ENCODE measurements at places on chromosomes 3 and 15.

DNA sequence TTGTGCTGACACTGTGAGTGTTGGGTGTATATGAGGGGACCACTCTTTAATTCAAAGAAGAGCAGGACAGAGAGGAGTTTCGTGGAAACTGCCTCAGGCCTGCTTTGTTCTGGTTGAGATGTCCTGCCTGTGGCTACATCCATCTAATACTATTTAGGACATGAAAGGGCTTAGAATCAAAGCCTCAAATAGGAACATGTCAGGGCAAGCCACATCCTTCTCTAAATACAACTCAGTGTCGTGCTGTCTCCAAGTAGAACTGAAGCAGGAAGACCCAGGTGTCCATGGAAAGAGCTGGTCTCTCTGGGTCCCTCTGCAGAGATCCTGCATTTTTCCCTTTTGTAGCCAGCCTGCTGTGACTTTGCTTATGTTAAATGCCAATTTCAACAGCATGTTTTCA lies 156.2 kb upstream of the UMPS start:
- DNase-seq, result no peak

- DNase-seq, result no peak
These were observed 69.5 kb downstream of the CACNA2D2 start for GRCh38 chr3:50433954-50434353.

DNA sequence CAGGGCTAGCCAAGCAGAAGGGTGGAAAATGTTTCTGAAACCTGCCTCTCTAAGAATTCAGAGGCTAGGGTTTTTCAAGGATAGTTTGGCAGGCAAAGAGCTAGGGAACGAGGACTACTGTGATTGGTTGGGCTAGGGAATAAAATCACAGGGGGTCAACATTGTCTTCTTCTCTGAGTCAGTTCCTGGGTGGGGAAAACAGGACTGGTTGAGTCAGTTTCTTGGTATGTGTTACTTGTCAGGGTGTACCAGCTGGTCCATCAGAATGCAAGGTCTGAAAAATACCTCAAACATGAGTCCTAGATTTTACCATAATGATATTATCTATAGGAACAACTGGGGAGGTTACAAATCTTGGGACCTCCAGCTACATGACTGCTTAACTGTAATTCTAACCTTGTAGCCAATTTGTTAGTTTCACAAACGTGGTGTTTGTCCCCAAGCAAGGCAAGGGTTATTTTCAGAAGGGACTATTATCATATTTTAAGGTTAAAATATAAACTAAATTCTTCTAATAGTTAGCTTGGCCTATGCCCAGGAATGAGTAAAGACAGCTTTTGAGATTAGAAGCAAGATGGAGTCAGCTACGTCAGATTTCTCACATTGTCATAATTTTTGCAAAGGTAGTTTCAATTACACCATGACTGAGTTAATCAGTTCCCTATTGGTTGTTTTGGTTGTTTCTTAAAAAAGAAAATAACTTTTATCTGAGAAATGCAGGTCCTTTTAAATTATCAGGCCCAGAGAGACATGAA lies 231.5 kb downstream of the ALCAM start:
- no peak for DNase-seq

DNA sequence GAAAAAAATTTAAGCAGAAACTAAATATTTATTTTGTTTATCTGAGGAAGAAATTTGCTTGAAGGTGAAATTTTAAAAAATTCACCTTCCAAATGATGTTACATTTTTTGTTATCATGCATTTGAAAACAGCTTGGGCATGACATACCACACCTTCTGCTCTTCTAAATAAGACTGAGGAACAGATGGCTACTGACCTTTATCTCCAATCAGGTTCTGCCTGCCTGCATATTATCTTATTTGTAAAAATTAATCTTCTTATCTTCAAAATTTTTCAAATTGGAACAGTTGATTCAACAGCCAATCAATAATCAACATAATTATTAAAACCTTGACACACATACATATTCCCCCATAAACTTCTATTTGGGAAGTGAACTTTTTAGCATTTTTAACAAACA lies 641.8 kb upstream of the ZNF385D start:
- DNase-seq, result no peak

GRCh38 chr15:54206586-54207321 lies 228.5 kb downstream of the UNC13C start:
- no peak for DNase-seq

GRCh38 chr3:78871048-78871447 lies 896.8 kb downstream of the ROBO1 start:
- no peak for DNase-seq

DNA sequence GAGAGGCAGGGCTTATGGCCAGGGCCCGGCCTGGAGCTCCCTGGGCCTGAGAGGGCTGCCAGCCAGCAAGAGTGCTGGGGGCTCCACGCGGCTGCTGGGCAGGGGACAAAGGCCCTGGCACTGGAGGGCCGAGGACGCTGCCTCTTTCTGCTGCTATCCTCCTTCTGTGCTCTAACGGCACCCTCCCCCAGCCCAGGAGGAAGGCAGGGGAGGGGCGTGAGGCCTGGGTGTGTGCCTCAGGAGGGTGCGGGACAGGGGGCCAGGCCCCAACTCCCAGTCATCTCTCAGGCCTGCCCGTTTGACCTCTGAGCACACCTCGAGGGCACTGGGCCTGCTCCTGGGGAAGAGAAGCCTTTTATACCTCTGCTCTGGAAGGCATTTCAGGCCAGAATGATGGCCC lies 115.5 kb downstream of the ADCY5 start:
- DNase-seq, result no peak

- no peak for DNase-seq
These were observed 429.9 kb downstream of the TBL1XR1 start for GRCh38 chr3:176767385-176767784.

- DNase-seq, result no peak
These were observed 264.3 kb upstream of the ARHGEF26 start for GRCh38 chr3:153856932-153857331.

DNA sequence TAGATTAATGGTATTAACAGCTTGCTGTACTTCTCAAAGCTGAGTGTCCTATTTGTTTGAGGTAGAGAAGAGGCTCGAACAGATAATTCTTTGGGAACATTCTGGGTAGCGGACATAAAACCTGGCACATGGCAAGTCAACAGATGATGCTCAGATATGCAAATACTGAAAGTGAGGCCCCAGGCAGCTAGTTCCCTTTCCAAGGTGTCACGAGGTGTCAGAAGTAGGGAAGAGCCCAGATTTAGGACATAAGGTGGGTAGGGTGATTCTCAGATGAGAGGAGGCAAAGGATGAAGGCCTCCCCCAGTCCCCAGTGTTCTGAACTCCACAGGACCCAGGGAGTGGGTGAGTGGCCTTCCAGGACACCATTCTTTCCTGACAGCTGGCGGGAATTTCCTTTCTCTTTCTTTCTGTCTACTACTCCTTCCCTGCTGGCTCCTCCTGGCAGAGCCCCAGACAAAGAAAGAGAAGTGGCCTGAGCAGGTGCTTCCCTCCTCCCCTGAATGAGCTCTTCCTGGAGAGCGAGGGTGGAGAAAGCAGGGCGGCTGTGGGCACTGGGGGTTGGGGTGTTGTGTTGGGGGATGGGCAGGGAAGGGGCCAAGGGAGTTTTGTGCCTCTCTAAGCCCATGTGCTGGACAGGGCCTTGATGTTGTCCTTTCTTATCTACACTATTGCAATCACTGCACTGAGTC lies 87.5 kb downstream of the CORO2B start:
- no peak for DNase-seq

DNA sequence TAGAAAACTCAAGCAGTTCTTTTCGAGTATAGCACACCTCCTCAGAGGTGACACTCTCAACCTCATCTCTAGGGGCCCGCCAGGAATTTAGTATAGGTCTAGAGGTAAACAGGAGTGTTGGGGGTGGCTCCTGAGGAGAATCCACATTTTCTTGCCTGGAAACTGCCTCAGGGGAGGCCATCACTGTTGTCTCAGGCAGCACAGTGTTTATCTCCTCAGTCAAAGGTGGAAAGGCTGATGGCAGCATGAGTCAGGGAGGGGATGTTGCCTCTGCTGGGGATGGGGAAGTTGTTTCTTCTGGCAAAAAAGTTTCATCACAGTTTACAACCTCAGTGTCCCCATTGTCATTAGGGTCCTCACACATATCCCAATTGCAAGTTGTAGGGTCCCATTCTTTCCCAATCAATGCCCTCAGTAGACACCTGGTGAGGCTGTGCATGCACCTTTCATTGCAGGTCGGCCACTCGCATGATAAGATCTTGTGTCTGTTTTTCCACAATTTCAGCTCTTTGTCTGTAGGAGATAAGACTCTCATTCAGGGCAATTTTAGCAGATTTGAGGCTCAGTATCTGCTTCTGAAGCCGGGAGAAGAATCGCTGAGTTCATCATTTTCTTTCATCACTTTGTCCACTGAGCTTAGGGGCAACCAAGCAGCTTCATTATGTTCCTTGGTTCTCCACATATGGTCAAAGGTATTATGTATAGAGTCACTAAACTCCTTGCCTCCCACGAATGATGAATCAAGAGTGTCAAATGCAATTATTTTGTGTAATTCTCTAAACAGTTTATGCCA lies 25.8 kb downstream of the NAALADL2 start:
- no peak for DNase-seq

GRCh38 chr3:113747283-113748046 lies 630 bp downstream of the ATP6V1A start:
- DNase-seq, result no peak

- no peak for DNase-seq
These were observed 67.3 kb upstream of the EIF1B start for GRCh38 chr3:40242216-40242615.

DNA sequence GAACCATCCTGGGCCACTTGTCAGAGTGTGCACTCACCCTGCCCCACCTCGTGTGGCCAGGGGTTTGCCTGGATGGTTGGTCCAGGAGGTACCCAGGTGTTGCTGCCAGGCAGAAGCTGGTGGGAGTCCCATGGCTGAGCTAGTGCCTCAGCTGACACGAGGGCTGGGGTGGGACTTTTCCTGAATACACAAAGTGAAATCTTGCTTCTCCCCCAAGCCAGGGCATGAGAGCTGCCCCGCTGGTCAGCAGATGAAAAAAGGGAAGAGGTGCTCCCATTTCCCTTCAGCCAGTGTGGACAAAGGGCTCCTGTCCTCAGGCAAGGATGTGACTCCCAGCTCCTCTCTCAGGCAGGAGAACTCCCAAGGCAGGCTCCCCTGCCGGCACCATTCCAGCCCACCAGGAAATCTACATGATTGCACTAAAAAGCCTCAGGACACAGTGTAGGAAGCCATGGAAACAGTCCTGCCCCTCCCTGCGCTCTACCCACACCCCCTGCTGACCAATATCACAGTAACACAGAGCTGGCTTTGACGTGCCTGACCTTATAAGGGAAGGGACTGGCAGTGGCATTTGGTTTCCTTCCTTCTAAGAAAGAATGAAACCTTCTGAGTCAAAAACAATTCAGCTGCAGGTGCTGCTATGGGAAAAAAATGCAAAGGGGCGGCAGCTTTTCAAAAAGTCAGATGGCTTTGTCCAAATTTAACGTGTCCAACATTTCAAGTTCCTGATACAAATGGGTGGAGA lies 33.9 kb downstream of the MYO5C start:
- no peak for DNase-seq

- DNase-seq, result no peak
These were observed 40.4 kb upstream of the PXYLP1 start for GRCh38 chr3:141191097-141191749.

- DNase-seq, result no peak
These were observed 14.2 kb downstream of the TERC start for GRCh38 chr3:169750665-169751064.

GRCh38 chr15:100737214-100737613 lies 134.8 kb downstream of the ASB7 start:
- DNase-seq, result no peak

DNA sequence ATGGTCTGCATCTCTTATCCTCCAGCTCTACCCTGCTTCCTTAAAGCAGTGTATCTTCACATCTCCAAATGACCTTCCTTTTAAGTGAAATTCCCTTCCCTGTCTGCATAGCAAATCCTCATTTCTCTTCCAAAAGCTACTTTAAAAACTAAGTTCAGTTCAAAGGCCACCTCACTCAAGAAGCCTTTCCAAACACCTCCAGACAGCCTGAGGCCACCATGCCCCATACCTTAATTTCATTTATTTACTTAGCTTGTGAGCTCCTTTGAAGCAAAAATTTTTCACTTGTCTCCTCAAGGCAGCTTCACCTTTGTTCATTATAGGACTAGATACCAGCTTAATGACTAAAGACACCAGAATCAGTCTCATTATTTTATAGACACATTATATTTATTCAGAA lies 39.4 kb downstream of the PIGB start:
- no peak for DNase-seq

DNA sequence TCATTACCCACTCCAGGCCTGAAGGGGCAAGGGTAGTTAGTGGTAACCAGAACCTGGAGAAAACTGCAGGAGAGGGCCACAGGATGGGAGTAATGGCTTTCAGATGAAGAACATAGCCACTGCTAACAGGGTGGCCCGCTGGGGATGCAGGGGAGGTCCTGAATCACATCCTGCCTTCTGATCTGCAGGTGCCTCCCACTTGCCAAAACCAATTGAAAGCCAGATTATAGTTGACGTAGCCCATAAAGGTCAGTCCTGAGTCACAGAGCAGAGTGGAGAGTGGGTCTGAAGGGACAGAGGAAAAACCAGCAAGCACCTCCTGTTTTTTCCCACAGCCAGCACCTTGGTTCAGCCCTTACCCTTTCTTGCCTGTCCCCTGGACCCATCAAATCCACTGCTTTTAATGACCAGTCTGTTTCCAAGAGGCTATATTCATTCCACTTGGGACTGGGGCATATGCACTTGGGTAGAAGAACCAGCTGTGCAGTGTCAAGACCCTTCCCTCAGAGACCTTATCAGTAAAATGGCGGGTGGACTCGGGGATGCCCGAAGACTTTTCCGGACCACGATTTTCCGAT lies 646 bp upstream of the SLC35G2 start:
- no peak for DNase-seq

GRCh38 chr3:64342940-64343688 lies 117.8 kb upstream of the PRICKLE2 start:
- DNase-seq, result no peak

- DNase-seq, result no peak
These were observed 67.6 kb downstream of the NR1D2 start for GRCh38 chr3:24012589-24013269.

GRCh38 chr3:153896197-153896596 lies 225.0 kb upstream of the ARHGEF26 start:
- DNase-seq, result no peak

DNA sequence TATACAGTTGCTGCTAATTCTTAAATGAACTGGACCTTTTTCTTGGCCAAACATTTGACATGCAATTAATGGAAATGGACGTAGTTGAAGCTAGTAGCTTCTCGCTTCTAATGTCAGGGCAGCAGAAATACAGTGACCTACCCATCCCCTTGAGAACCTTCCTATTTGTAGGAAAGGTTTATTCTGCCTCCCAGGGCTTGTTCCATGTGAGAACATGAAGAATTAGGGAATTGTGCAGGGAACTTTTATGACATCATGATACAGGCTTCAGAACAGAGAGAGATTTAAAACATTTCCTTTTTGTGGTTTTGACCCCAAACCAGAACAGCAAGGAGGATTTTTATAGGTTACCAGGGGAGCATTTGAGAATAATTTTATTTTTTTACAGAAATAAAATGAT lies 406.6 kb upstream of the PPP2R3A start:
- no peak for DNase-seq

Data from forelimb muscle (tissue), 1 donor.